ENCODE measurements at places on chromosomes 11 and 22. TPM values are rescaled to one million over a fixed set of nuclear protein-coding genes. Genes with fewer than 3 reads are reported as not detected.

DNA sequence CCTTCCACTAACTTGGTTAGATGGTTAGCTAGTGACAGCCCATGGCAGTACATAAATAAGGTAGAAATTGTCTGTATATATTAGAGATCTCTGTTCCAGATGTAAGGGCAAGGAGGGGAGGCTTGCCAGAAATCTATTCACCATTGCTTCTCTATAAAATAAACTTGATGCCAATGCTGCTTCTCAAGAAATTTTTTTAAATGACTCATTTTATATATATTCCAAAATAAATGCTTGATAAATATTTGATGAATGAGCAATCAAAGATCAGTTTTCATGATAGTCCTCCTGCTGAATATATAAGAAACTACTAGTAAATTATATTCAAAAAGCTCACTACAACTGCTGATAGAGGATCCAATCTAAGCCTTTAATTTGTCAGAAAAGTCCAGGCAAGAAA lies 710.6 kb upstream of the CCDC179 start:
- no peaks in the 10 kb centered on the region for H3K27me3 ChIP-seq
- H3K27ac ChIP-seq, result no peak overlapping the region
- H3K4me1 ChIP-seq, result no peaks in the 10 kb centered on the region
- DNase-seq, result no peak

GRCh38 chr11:26762089-26762488 lies 40.2 kb upstream of the SLC5A12 start:
- H3K27me3 ChIP-seq, result no peaks in the 10 kb centered on the region
- H3K4me1 ChIP-seq, result no peaks in the 10 kb centered on the region
- H3K27ac ChIP-seq, result no peak overlapping the region
- no peaks in the 10 kb centered on the region for H3K36me3 ChIP-seq
- DNase-seq, result no peak
- H3K4me3 ChIP-seq, result no peak overlapping the region

DNA sequence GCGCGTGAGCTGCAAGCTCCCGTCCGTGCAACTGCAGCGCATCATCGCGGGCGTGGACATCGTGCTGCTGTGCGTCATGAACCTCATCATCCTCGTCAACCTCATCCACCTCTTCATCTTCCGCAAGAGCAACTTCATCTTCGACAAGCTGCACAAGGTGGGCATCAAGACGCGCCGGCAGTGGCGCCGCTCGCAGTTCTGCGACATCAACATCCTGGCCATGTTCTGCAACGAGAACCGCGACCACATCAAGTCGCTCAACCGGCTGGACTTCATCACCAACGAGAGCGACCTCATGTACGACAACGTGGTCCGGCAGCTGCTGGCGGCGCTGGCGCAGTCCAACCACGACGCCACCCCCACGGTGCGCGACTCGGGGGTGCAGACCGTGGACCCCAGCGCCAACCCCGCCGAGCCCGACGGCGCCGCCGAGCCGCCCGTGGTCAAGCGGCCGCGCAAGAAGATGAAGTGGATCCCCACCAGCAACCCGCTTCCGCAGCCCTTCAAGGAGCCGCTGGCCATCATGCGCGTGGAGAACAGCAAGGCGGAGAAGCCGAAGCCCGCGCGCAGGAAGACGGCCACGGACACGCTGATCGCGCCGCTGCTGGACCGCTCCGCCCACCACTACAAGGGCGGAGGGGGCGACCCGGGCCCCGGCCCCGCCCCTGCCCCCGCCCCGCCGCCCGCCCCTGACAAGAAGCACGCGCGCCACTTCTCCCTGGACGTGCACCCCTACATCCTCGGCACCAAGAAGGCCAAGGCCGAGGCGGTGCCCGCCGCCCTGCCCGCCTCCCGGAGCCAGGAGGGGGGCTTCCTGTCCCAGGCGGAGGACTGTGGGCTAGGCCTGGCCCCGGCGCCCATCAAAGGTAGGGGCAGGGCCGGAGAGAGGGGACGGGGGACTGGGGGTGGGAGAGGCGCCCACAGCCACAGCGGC lies 7.3 kb downstream of the PANX2 start:
- DNase-seq, result no peak
- no peak overlapping the region for H3K27ac ChIP-seq
- no peaks in the 10 kb centered on the region for H3K4me1 ChIP-seq
- no peaks in the 10 kb centered on the region for H3K36me3 ChIP-seq
- no peak overlapping the region for H3K4me3 ChIP-seq
- H3K27me3 ChIP-seq, result no peaks in the 10 kb centered on the region

DNA sequence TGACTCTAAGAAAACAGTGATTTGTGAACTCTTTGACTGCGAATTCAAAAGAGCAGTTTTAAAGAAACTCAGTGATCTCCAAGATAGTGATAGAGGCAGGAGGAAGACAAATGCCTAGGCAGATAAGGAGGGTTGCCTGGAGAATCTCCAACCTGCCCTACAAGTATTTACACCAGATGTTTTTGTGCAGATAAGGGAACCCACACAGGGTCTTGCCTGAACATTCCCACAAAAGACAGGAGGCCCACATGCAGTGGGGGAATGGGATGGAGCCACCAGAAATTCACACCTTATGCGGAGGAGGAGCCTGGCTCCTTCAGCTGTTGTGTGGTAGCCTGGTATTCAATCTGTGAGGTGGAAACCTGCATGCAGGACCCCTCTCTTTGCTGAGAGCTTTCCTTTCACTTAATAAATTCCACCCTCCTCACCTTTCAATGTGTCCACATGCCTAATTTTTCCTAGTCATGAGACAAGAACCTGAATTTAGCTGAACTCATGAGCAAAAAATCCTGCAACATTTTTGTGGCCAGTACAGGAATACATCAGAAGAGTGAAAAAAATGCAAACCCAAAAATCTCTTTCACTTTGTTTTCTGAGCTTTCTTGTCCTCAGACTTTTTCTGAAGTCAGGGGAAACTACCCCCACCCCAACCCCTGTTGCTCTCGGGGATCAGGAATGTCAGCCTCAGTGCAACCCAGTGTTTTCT lies 8.1 kb upstream of the GLYAT start:
- no peaks in the 10 kb centered on the region for H3K36me3 ChIP-seq
- H3K27me3 ChIP-seq, result no peaks in the 10 kb centered on the region
- no peak overlapping the region for H3K4me3 ChIP-seq
- no peak overlapping the region for H3K27ac ChIP-seq

- H3K4me1 ChIP-seq, result no peaks in the 10 kb centered on the region
- DNase-seq, result no peak
- H3K36me3 ChIP-seq, result no peaks in the 10 kb centered on the region
Measured at GRCh38 chr11:83583757-83584366, 297.7 kb upstream of the CCDC90B start.

- no peaks in the 10 kb centered on the region for H3K27me3 ChIP-seq
- no peaks in the 10 kb centered on the region for H3K4me1 ChIP-seq
- DNase-seq, result no peak
- no peak overlapping the region for H3K27ac ChIP-seq
Measured at GRCh38 chr11:590997-591396, 14.7 kb downstream of the PHRF1 start.

ZBTB16 gene
- total RNA-seq, result 243 TPM
